ENCODE measurements at places on chromosomes 12 and 14. TPM values are rescaled to one million over a fixed set of nuclear protein-coding genes. Genes with fewer than 3 reads are reported as not detected.

DNA sequence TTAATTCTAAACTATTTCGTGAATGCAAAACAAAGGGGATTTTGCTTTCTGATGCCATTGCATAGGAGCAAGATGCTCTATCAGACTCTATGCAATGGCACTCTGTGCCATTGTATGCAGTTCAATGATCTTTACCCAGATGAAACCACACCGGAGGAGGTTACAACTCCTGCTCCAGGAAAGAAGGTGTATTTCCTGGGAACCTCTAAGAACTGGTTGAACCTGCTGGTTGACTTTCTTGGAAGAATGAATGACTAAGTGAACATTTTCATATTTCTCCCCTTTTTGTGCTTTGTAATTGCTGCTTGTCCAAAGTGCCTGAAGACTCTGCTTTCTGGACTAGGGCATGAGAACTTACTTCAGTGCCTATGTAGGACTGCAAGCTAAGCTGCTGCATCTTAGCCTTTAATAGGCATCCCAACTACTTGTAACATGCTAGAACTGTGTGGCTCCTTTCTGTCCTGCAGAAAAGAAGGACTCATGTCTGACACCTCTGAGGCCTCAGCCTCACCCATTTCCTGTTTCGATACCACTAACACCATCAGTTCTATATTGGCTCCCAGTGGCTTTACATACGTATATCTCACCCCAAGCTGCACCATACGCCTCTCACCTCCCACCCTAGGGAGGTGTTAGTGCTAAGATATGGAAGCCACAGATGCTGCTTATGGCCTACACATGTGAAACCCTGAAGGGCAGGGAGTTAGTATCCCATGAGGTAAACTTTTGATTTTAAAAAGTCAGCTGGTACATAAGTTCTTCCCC, 193.5 kb upstream of the CNOT2 start:
- H3K4me1 ChIP-seq = peaks cover 24% of the 10 kb centered on the region
- H3K4me3 ChIP-seq = no peak overlapping the region
- H3K36me3 ChIP-seq = peaks cover 4% of the 10 kb centered on the region
- peak overlapping the region; percentile 63 for H3K27ac ChIP-seq

DNA sequence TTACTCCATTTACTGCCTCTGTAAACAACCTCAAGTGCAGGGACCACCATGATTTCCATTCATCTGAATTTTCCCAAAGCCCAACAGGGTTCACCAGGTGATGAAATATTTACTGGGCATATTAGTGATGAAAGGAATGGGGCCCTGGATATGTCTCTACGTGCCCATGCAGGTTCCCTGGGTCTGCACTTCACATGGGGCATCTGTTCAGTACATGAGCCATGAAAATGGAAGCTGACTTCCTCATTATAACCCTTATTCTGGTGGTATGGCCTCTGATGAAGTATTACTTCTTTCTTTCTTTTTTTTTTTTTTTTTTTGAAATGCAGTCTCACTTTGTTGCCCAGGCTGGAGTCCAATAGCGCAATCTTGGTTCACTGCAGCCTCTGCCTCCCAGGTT, 26.5 kb upstream of the CORO1C start:
- H3K27ac ChIP-seq = no peak overlapping the region
- H3K4me3 ChIP-seq = no peak overlapping the region
- H3K4me1 ChIP-seq = no peaks in the 10 kb centered on the region
- DNase-seq = no peak

GRCh38 chr12:102675672-102676071, 195.3 kb upstream of the IGF1 start:
- no peaks in the 10 kb centered on the region for H3K36me3 ChIP-seq
- H3K27me3 ChIP-seq = no peaks in the 10 kb centered on the region
- no peaks in the 10 kb centered on the region for H3K4me1 ChIP-seq
- no peak overlapping the region for H3K4me3 ChIP-seq
- no peak for DNase-seq

DNA sequence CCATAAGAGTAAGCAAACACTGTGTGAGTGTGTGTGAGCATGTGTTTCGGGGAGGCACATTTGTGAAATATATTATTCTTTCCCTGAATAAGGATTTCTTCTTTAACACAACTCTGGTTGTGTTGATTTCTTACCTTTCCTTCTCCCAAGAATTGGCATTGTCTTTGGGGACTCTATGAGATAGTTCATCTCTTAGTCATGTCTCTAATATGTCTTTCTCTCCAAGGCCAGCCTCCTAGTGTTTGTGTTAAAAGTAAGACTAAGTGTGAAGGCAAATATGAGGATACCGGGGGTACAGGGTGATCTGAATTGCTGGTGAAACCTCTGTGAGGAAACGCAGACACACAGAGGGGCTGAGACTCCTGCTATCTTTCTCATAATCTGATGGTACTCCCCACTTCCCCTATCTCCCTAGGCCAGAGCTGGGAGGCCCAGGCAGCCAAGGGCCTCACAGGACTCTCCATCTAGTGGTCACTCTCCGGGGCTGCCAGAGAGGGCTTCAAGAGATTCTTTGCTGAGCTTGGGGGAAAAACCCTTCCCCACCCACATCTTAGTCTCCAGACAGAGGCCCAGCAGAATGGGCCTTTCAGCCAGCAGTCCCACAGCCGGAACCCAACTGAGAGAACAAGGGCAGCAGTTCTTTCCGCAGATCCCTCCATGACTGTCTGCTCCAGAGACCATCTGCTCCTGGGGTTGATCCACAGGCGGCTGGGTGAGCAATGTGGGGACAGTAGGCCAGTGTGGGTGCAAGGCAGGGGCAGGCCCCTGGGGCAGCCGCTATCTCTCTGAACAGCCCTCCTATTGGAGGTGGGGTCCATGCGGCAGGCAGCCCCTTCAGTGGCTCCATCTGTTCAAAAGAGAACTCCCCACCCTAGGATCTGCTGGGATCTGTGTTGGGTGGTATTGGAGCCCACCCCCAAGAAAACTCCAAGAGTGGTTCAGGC, 5.8 kb upstream of the HOXC12 start:
- no peak overlapping the region for H3K4me3 ChIP-seq
- H3K36me3 ChIP-seq = no peaks in the 10 kb centered on the region
- H3K4me1 ChIP-seq = no peaks in the 10 kb centered on the region
- DNase-seq = no peak
- H3K27me3 ChIP-seq = peaks cover 98% of the 10 kb centered on the region

DNA sequence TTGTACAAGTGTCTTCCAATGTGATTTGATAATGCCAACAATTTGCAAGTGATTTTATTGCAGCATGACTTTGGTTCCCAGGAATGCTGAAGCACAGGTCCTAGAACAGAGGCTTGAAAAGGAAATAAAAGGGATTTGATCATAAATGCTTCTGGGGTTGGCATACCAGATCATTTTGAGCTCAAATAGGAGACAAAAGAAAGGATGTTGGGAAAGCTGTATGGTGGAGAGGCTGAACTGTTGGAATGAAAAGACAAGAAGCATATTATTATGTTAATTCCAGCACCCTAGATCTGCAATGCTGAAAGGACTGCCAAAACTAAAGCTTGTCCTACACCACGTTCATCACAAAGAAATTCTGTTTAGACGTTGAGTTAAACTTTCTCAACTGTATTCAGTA, 143.1 kb downstream of the BICD1 start:
- no peak overlapping the region for H3K27ac ChIP-seq
- no peaks in the 10 kb centered on the region for H3K27me3 ChIP-seq
- peaks cover 6% of the 10 kb centered on the region for H3K36me3 ChIP-seq
- no peaks in the 10 kb centered on the region for H3K4me1 ChIP-seq

DNA sequence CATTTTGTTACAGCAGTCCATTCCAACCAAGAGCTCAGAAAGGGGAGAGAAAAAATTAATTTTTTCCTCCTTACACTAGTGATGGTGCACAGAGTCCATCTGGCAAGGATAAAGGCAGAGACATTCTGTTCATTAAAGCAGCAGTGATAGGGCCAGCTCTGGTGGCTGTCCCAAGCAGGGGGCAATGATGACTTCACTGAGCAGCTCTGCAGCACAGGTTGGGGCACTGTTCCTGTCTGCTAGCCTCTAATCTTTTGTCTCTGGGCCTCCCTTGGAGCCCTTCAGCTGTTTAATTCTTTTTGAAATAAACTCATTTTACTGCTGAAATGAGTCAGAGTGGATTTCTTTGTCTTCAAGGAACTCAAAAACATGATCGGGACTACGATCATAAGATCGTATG, 200.9 kb upstream of the PLXNC1 start:
- peaks cover 35% of the 10 kb centered on the region for H3K27me3 ChIP-seq
- no peak overlapping the region for H3K4me3 ChIP-seq
- peaks cover 3% of the 10 kb centered on the region for H3K4me1 ChIP-seq
- no peak overlapping the region for H3K27ac ChIP-seq
- no peak for DNase-seq

GRCh38 chr14:61545726-61546455, 149.4 kb upstream of the HIF1A start:
- no peak overlapping the region for H3K4me3 ChIP-seq
- H3K4me1 ChIP-seq = peaks cover 26% of the 10 kb centered on the region
- peaks cover 76% of the 10 kb centered on the region for H3K36me3 ChIP-seq
- H3K27me3 ChIP-seq = no peaks in the 10 kb centered on the region
- H3K27ac ChIP-seq = peak overlapping the region; percentile 10
- no peak for DNase-seq

- H3K36me3 ChIP-seq = no peaks in the 10 kb centered on the region
- H3K4me3 ChIP-seq = no peak overlapping the region
- H3K4me1 ChIP-seq = no peaks in the 10 kb centered on the region
- H3K27me3 ChIP-seq = peaks cover 13% of the 10 kb centered on the region
These were observed 56.7 kb downstream of the MSRB3 start for GRCh38 chr12:65335021-65335714.

GRCh38 chr12:46522071-46522470, 149.5 kb upstream of the SLC38A2 start:
- DNase-seq = no peak
- peaks cover 63% of the 10 kb centered on the region for H3K4me1 ChIP-seq
- H3K27me3 ChIP-seq = no peaks in the 10 kb centered on the region
- H3K36me3 ChIP-seq = peaks cover 46% of the 10 kb centered on the region
- H3K4me3 ChIP-seq = no peak overlapping the region

GRCh38 chr14:20334017-20334416, 938 bp upstream of the CCNB1IP1 start:
- H3K27me3 ChIP-seq = no peaks in the 10 kb centered on the region
- no peak for DNase-seq
- H3K4me1 ChIP-seq = peaks cover 44% of the 10 kb centered on the region
- no peak overlapping the region for H3K4me3 ChIP-seq

- no peak overlapping the region for H3K4me3 ChIP-seq
- H3K27ac ChIP-seq = no peak overlapping the region
- H3K4me1 ChIP-seq = no peaks in the 10 kb centered on the region
- no peaks in the 10 kb centered on the region for H3K27me3 ChIP-seq
- DNase-seq = no peak
These were observed 82.1 kb upstream of the HSPB8 start for GRCh38 chr12:119096429-119097202.

DNA sequence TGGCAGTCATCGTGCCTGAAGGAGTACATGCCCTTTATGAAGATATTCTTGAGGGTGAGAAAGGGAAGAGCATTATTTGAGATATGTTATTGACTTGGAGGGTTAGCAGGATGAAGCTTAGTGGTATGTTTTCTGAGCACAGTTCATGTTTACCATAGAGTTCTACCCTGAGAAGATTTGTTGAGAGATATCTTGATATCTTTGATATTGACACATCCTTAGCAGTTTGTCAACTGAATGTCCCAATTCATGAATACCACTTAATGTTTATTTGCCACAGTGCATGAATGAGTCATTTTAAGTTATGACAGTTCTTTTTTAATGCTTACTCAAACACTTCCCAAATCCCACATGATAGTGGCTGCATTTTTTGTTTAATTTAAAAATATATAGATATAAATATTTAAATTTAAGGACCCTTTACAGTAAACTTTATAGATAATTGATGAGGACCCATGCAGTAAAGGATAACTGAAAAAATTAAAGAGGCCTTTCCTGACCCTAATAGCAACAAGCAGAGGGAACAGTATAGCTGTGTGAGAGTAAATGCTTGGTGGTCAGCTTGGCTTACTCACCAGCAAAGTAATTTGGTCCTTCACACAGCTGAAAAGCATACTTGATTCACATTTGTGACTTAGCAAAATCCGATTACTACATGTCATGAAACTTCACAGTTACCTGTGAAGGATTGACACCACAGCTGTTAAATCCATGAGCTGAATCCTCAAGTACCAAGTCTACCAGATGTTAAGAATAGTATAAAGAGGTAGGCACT, 25.8 kb downstream of the SLC39A9 start:
- H3K4me3 ChIP-seq = no peak overlapping the region
- DNase-seq = no peak
- H3K4me1 ChIP-seq = peaks cover 21% of the 10 kb centered on the region
- H3K36me3 ChIP-seq = peaks cover 40% of the 10 kb centered on the region

- H3K27ac ChIP-seq = no peak overlapping the region
- no peak for DNase-seq
- peaks cover 4% of the 10 kb centered on the region for H3K4me1 ChIP-seq
- no peak overlapping the region for H3K4me3 ChIP-seq
These were observed 29.4 kb upstream of the RNU6-8 start for GRCh38 chr14:32232481-32232880.

DNA sequence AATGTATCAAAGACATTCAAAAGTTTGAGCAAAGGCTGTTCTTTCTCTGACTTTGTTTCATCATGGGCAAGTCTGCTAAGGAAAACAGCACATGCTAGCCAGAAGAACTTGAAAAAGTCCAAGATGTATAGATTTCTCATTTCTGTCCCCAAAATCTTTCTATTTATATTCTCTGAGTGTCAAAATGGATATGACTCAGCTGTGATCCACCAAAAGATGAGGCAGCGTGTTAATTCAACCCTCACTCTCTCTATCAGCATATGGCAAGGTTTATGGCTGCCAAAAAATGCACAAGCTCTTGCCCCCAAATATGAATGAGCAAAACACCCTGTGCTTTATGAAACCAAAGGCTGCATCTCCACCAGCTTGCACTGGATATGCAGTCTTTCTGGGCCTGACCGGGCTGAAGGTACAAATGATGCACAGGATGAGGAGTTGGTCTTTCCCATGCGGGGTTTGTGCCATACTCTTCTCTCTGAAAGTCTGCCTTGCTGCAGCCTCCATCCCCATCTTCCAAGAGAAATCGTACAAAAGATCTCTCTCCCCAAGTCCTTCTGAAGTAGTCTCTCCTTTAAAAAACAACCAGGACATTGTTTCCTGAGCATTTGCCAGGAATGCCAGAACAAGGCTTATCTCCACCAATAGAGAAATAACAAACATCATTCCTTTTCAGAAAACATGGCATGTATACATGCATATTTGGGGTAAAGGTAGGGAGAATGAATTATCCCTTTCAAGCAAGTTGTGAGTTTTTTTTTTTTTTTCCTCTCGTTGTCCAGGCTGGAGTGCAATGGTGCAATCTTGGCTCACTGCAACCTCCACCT, 203.4 kb downstream of the TMX1 start:
- no peaks in the 10 kb centered on the region for H3K36me3 ChIP-seq
- H3K4me3 ChIP-seq = no peak overlapping the region
- no peaks in the 10 kb centered on the region for H3K4me1 ChIP-seq
- no peak for DNase-seq

- no peaks in the 10 kb centered on the region for H3K4me1 ChIP-seq
- H3K36me3 ChIP-seq = no peaks in the 10 kb centered on the region
- H3K27me3 ChIP-seq = no peaks in the 10 kb centered on the region
- no peak overlapping the region for H3K4me3 ChIP-seq
- H3K27ac ChIP-seq = no peak overlapping the region
- no peak for DNase-seq
These were observed 180.0 kb downstream of the DAD1 start for GRCh38 chr14:22409006-22409405.

- no peaks in the 10 kb centered on the region for H3K27me3 ChIP-seq
- H3K36me3 ChIP-seq = no peaks in the 10 kb centered on the region
- no peak for DNase-seq
- no peak overlapping the region for H3K4me3 ChIP-seq
These were observed 1226.0 kb upstream of the SEL1L start for GRCh38 chr14:82759656-82760055.

The NGB gene
- not detected for total RNA-seq

The EFS gene
- total RNA-seq = not detected

The TBC1D30 gene
- total RNA-seq = 0.47 TPM

The PLA2G1B gene
- total RNA-seq = not detected

The CLEC1A gene
- not detected for total RNA-seq

The WASHC4 gene
- total RNA-seq = 45.6 TPM

The KRT73 gene
- not detected for total RNA-seq

The IL31 gene
- not detected for total RNA-seq

The WNT1 gene
- 0.87 TPM for total RNA-seq

The SLC4A8 gene
- total RNA-seq = 9.1 TPM
